CD4-positive, alpha-beta T cell treated with Interleukin-17A for 4 hours (primary cell): ENCODE measurements at places on chromosomes 4 and X.

DNA sequence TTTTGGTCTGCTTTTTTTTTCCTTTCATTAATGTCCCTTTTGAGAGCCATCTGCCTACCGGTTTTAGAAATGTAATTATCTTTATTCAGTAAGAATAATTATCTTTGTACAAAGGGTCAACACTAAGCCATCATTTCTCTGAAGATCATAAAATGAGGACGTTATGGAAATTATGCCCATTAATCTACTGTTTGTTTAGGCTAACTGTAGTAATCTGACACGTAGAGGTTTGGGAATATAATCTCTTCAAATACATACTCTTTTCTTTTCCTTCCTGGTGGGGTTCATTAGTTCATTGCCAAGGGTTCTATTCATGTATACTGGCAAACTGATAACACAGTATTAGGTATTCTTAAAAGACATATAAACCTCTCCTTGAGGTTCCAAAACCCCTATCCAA lies 3.8 kb upstream of the HSD17B13 start:
- DNase-seq, result no peak

DNA sequence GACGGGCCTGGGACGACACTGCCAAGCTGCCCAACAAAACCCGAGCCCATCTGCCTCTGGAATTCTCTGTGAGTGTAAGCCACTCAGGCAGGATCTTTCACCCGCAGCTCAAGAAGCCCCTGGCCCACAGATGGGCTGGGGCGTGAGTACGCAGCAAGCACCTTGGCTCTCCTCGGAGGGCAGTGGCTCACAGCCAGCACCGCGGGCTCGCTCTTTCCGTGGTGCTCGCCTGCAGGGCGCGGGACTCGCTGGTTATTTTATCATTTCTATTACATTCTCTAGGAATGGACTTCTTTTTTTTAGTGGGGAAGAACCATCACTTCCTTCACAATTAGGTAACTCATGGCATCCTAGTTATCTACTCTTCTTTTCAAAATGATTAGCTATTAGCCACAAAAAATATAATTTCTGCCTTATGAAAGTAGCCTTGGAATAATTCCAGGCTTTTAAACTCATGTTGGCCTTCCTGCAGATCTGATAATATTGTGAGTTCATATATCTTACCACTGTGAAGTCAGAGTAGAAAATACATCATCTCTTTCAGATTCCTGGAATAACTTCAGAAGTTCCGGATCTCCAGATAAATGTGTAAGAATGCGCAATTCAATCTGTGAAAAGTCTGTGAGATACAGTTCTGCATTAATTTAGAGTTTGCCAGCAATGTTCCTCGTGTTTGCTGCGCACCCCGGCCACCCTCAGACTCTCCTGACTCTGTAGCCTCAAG lies 68.6 kb downstream of the NAT8L start:
- DNase-seq, result no peak

DNA sequence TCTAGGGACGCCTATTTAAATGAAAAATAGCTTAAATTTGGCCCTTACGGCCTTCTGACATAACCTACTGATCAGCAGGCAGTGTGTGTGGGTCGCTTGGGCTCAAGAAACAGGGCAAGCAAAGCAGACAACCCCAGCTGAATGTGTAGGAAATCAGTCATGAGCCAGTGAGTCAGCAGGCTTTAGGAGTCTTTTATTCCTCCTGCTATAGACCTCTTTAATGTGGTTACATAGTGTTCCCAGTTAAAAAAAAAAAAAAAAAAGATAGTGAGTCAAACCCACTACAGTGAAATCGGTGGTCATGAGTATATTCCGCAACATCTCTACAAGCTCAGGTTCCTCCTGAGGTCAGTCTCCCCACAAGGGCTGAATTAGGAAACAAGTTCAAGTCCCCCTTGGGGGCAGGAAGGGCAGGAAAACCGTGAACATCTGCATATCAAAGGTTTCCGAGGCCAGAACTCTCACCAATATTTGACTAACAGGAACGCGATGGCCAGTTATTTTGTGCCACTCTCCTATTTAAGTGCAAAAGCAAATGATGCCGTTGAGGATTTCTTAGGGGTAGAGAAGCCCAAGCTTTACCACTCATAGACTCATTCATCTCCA lies 32.7 kb downstream of the ACSL1 start:
- DNase-seq, result peak; percentile 64

DNA sequence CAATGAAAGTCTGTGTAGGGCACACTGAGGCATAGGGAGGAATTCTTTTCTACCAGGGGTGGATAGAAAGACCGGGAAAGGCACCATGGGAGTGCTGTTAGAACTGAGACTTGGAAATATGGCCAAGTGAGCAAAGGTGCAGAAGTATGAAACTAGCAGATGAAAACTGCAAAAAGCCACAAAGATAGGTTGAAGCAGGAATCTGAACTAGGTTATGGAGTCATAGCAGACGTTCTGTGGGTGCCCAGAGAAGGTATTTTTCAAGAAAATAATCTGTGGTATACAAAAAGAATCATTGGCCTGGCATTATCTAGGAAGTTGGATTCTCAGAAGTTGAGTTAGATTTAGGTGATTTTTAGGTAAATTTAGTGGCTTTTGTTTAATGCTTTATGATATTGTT lies 48.5 kb downstream of the SMAD1 start:
- no peak for DNase-seq

- no peak for DNase-seq
These were observed 269.3 kb upstream of the ADGRL3 start for GRCh38 chr4:60930866-60931265.

GRCh38 chr4:76705472-76705871 lies 192.5 kb downstream of the SOWAHB start:
- DNase-seq, result no peak

- DNase-seq, result no peak
These were observed 4.4 kb downstream of the SOX3 start for GRCh38 chrX:140500441-140500840.

- DNase-seq, result peak; percentile 72
These were observed 154.4 kb upstream of the KLF3 start for GRCh38 chr4:38509551-38509950.

DNA sequence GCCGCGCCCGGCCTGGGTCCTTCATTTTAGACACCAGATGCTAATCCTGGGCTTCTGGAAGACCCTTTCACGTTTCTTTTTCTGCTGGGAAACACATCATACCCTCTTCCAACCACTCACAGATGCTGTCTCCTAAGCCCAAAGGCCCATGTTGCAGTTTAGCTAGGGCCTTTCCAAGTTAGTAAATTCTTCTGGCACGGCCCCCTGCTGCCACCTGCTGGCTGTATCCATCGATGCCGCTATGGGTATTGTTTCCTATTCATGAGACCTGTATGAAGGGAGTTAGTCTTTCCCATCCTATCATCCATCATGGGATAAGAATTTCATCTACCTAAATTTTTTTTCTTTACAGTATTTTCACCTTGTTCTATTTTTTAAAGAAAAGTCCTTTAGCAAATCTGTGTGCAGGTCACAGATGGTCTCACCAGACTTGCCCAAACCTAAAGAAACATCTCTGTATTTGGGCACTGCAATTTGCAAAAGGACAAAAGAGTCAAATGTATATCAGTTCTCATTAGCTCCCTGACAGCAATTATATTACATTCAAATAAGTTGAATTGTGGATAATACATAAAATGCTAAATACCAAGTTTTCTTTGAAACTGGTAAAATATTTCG lies 37.8 kb upstream of the SLC9A7 start:
- DNase-seq, result peak; percentile 78

DNA sequence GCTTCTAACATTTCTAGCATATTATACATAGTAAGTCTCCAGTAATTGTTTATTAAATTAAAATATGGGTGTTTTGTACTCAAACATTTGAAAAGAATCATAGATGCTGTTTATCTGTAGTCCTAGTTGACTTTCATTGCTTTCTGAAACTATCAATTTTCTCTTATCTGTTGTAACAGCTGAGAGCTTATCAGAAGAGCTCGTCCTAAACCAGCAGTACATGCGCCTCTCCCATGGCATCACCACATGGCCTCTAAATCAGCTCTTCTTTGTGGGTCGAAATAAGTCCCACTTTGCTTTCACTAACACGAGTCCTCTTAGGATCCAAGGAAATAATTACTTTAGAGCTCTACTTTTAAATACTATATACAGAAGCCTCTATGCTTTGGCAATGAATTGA lies 55.1 kb downstream of the PPP3CA start:
- no peak for DNase-seq

DNA sequence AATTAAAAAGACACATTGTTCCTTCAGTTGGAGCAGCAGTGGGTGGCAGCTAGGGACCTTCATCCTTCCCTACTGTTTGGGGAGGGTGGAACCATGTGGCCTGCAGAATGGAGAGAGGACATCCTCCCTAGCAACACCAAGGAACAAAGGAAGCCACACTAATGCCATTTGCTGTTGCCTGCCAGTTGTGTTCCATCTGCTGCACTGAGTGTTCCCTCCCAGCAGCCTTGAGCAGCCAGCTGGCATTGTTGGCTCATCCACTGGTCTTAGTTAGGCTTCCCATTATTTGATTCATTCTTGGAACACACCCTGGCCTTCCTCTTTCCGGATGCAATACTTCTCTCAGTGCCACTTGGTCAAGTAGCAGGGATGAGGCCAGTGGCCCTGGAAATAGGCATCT lies 25.0 kb upstream of the HMGB3 start:
- DNase-seq, result no peak

DNA sequence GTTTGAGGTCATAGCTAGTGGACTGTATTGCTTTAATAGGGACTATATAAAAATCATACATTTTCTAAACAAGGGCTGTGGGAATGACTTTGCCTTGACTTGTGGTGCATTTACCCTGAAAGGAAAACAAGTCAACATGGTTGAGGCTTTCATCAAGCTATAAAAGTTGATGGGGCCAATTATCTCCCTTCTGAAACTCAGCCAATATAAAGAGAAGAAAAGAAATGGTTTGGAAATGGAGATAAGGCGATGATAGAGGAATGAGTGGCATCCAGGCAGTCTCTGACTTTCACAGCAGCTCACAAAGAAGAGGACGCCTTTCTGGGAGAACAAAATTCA lies 118.7 kb downstream of the SMARCA1 start:
- no peak for DNase-seq

DNA sequence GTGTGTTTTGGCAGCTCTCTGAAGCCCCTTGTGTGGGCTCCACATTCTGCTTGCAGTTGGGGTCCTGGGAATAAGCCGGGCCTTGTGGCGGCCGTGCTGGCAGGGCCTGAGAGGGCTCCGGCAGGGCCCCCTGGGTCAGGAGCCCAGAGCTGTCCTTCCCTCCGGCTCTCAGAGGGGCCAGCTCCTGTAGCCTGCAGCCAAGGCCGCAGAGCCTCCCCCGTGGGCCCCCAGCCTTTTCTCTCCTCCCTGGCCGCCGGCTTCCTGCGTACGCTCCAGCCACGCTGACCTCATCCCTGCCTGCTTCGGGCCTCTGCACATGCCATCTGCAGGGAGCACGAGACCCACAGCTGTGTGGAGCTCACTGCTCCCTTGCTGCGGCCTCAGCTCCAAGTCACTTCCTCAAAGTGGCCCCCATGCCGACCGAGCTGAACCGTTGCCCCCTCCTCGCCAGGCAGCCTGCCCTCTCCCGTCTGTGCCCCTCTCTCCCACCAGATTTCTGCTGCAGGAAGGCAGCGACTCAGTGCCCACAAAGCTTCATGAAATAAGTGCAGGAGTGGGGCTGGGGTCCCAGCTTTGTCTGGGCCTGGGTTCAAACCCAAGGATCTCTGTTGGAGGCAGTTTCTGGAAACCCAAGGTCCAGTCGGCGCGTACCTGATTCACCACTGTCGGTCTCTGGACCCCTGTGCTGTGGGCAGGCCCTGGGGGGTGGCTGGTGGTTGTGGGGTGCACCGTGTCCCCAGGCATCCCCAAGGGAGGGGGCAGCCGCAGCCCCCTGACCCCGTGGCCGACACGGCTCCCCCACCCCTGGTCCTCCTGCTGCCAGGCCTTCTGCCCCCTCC lies 57.1 kb upstream of the NKX1-1 start:
- no peak for DNase-seq

GRCh38 chr4:6668391-6668790 lies 25.3 kb upstream of the S100P start:
- no peak for DNase-seq

GRCh38 chrX:112645774-112646173 lies 34.0 kb downstream of the LHFPL1 start:
- no peak for DNase-seq

- no peak for DNase-seq
These were observed 278.8 kb upstream of the DIAPH2 start for GRCh38 chrX:96405842-96406241.

DNA sequence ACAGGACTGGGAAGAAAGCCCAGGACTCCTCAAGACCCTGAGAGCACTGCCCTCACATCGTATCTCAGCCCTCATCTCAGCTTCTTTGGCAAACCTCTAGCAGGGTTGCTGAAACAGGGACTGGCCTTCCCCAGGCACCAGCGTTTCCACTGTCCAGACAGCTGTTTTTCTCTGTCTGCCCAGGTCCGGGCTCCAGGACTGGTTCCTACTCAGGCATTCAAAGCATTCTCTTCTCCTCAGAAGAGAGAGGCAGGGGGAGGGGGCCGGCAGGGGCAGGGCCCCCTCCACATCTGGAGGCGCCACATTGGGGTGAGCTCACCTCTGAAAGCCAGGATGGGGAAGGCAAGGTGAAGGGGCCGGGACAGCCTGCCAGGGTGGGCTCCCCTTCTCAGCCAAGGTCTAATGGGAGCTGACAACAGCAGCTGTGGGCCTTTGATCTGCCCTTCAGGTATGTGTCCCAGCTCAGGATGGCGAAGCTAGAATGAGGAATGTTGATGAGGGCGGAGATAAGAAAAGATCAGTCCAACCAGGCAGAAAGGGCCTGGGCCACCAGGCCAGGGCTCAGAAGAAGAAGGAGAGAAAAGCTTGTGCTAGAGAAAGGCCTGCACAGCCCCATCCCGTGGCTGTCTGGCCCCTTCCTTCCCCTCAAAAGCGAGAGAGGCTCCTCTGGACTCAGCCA lies 60.4 kb downstream of the PJA1 start:
- no peak for DNase-seq

DNA sequence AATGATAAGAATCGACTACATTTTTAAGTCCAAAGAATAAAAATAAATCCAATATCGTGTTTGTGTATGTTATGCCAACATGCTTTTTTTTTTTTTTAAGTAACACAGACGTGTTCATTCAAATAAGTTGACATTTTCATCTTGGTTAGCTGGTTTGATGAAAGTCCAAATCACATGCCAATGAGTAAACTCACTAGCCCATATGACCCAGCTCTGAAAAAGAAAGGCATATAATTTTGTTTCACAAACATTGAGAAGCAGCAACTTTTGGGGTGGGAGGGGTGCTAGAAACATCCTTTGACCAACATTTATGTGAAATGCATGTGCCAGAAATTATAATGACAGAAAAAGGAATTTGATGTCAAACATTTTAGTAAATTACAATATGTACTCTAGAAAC lies 61.6 kb upstream of the SPP1 start:
- no peak for DNase-seq

GRCh38 chr4:150061086-150061776 lies 17.0 kb upstream of the DCLK2 start:
- DNase-seq, result no peak

DNA sequence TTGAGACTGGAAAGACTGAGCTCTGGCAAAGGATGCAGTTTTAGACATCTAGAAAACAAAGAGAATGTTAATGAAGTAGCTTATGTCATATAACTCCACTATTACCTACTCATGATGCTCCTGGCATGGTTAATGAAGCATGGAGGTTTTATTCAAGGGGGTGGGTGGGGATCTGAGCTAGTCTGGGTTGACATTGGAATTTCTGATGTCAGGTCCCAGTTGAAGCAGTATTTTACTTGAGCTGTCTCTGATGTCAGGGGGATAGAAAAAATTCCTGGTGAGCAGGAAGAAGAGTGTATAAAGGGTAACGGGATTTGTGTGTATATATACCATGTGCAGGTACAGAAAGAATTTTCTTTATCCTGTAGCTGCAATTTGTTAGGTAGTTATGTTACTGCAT lies 102.0 kb downstream of the ELOVL6 start:
- no peak for DNase-seq
